ENCODE measurements at places on chromosomes 7 and 10. TPM values are rescaled to one million over a fixed set of nuclear protein-coding genes. Genes with fewer than 3 reads are reported as not detected.

Gene SKAP2
- 3.6 TPM for total RNA-seq

Gene SPDYE5
- not detected for total RNA-seq

Gene GALNT17
- total RNA-seq, result 116 TPM

- DNase-seq, result no peak
Measured at GRCh38 chr7:102841290-102841689, 71.5 kb upstream of the LRRC17 start.

- no peak for DNase-seq
Measured at GRCh38 chr7:24881623-24882022, 98.4 kb downstream of the OSBPL3 start.

DNA sequence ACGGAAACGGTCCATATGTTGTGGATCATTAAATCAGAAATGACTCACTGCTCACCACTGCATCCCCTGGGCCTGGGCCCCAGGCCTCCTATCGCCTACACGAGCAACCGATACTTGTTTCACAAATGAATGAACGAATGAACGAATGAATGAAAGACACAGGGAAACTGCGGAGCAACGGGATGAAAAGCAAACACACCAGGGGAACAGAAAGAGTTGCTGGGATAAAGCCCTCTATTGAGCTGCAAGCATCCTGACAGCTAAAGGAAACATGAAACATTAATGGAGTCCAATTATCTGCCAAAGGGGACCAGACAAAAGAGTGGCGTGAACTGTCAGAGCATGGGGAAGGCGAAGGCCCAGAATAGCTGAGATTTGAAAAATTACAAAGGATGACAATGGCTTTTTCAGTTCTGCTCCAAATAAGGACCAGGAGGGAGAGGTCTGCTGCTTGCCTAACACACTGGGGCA lies 92.1 kb downstream of the GRB10 start:
- no peak for DNase-seq

DNA sequence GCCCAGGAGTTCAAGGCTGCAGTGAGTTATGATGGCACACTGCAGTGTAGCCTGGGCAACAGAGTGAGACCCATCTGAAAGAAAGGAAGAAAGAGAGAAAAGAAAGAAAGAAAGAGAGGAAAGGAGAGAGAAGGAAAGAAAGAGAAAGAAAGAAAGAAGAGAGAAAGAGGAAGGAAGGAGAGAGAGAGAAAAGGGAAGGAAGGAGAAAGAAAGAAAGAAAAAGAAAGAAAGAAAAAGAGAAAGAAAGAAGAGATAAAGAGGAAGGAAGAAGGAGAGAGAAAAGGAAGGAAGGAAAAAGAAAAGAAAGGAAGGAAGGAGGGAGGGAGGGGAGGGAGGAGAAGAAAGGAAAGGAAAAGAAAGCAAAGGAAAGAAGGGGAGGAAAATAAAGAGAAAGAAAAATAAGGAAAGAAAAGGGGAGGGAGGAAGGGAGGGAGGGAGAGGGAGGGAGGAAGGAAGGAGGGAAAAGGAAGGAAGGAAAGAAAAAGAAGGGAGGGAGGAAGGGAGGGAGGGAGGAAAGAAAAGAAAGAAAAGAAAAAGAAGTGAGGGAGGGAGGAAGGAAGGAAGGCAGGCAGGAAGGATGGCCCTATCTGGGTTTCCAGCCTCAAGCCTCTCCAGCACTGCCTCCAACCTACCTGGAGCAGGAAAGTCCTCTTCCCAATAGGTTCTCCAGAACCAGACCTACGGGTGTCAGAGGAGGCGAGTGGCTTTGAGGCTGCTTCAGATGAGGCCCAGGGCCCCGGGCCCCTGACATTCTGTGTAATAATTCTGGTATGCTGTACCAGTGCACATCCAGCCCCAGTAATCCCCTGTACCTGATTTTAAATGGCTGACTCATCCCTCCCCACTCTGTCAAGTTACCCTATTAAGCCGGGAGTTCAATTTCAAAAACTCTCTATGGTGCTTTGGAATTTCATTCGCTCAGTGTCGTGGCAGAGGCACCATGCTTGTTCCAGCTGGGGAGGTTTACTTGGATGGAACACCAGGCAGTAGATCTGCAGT lies 6.8 kb upstream of the PARD3 start:
- DNase-seq, result no peak
